Cardiac muscle cell (in vitro differentiated cells and primary cell): ENCODE measurements at places on chromosomes 6 and 20. TPM values are rescaled to one million over a fixed set of nuclear protein-coding genes. Genes with fewer than 3 reads are reported as not detected.

DNA sequence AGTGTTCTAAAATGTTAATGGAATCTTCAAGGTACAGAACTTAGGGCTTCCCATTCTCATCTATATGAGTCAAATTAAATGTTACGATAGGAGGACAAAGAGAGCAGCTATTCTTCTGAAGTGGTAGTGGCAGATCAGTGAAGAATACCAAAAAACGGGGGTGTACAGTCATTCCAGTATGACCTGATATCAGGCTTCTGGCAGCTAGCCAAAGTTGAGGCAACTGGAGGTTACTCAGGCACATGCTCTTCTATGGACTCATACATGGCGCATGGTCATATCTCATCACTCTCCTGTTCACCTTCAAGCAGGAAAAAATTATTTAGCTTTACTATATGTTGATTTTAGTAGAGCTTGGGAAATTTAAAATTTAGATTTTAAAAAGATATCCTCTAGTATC lies 1608.8 kb downstream of the GRIK2 start:
- H3K27ac ChIP-seq, result no peak overlapping the region
- peaks cover 3% of the 10 kb centered on the region for H3K4me1 ChIP-seq
- H3K27me3 ChIP-seq, result no peaks in the 10 kb centered on the region

DNA sequence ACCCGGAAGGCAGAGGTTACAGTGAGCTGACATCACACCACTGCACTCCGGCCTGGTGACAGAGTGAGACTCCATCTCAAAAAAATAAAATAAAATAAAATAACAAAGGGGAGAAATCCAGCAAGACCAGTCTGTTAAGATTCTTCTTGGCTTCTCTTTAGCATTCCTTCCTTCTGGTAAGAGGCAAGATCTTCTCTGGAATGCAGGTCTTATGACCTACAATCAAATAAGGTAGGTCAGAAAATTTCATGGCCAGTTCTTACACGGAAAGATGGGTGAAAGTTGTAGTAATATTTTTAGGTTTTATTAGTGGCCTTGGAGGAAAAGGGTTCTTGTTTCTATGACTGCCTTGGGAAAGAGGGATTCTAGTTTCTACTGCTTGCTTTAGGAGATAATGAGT lies 180.9 kb downstream of the FUT9 start:
- H3K4me3 ChIP-seq, result no peak overlapping the region
- no peaks in the 10 kb centered on the region for H3K36me3 ChIP-seq
- no peaks in the 10 kb centered on the region for H3K4me1 ChIP-seq
- H3K27me3 ChIP-seq, result no peaks in the 10 kb centered on the region
- DNase-seq, result no peak

DNA sequence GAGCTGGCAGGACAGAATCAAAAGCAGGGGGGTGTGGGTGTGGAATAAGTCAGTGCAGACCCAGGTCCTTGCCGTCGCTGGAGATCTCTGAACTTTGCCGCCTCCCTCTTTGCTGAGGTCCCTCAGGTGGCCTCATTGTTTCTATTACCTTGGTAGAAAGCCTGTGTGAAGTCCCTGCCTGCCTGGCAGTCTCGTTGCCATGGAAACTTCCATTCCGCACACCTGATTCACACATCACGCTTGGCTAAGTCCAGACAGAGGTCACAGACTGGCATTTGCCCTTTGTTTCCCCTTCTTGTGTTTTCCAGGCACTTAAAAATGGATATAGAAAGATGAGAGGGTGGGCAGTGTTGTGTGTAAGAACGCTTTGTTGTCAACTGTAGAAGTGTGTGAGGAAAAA lies 260.6 kb downstream of the PRL start:
- no peaks in the 10 kb centered on the region for H3K27me3 ChIP-seq
- peaks cover 16% of the 10 kb centered on the region for H3K4me1 ChIP-seq
- peak; percentile 37 for DNase-seq
- H3K36me3 ChIP-seq, result no peaks in the 10 kb centered on the region

- H3K27ac ChIP-seq, result no peak overlapping the region
- peaks cover 12% of the 10 kb centered on the region for H3K4me1 ChIP-seq
- no peaks in the 10 kb centered on the region for H3K36me3 ChIP-seq
- H3K27me3 ChIP-seq, result no peaks in the 10 kb centered on the region
- H3K4me3 ChIP-seq, result no peak overlapping the region
Measured at GRCh38 chr6:3280866-3281465, 22.2 kb downstream of the PSMG4 start.

GRCh38 chr6:155964544-155964943 lies 508.9 kb upstream of the NOX3 start:
- H3K4me1 ChIP-seq, result no peaks in the 10 kb centered on the region
- no peak overlapping the region for H3K4me3 ChIP-seq
- H3K27ac ChIP-seq, result no peak overlapping the region
- no peaks in the 10 kb centered on the region for H3K36me3 ChIP-seq
- no peaks in the 10 kb centered on the region for H3K27me3 ChIP-seq

- DNase-seq, result no peak
- H3K36me3 ChIP-seq, result no peaks in the 10 kb centered on the region
- H3K27ac ChIP-seq, result no peak overlapping the region
- H3K4me3 ChIP-seq, result no peak overlapping the region
- H3K27me3 ChIP-seq, result peaks cover 11% of the 10 kb centered on the region
- no peaks in the 10 kb centered on the region for H3K4me1 ChIP-seq
Measured at GRCh38 chr6:25872814-25873213, 1.2 kb downstream of the SLC17A3 start.

DNA sequence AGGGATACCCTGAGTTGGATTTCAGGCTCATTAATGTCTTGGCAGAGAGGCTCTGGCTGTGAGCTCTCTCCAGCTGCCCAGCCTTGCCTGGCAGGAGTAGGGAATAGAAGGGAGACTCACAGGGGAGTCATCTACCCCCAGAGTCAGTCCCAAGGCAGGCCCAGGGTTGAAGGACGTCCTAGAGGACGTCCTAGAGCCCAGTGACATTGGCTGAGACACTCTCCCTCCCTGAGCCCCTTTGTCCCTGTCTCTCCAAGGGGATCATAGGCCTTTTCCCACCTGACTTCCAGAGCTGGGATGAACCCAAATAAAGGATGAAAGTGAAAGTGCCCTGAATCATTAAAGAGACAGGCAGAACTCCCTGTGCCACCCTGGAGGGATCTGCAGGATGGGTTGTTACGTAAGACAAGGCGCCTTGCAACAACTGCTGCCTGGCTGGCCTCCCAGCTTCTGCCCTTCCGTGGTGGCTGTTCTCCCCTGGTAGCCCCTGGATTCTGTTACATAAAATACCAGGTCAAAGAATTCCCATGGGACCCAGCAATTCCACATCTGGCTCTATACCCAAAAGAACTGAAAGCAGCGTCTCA lies 53.6 kb upstream of the SIRPA start:
- H3K36me3 ChIP-seq, result no peaks in the 10 kb centered on the region
- DNase-seq, result peak; percentile 53
- H3K4me3 ChIP-seq, result no peak overlapping the region

DNA sequence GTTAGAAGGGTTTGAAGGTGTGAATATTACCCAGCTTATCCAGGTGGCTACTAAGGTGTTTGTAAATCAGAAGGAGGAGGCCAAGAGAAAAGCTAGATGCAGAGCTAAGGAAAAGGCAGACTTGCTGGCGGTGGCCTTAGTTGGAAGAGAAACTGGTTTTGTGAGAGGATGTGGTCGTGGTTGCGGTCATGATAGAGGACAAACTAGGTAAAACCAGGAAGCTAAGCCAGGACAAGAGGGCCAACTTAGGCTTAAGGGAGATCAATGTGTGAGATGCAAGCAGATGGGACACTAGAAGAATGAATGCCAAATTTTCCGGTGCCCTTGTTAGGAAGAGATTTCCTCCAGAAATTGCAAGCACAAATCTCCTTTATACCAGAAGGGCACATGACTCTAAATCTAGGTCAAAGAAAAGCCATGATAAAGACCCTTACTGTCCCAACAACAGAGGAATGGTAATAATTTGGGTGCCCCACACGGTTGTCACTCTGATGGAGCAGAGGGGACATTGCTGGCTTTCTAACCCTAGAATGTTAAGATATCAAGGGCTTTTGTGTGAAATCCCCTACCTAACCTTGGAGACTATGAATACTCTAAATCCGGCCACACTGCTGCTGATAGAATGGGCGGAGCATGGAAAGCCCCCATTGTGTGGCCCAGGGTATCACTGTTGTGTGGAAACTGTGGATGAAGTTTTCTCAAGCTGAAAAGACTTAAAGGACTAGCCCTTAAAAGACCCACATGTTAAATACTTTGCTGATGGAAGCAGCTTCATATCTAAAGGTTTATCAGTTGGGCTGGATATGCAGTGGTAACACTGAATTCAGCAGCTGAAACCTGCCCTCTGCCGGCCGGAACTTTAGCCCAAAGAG lies 7.8 kb downstream of the IL22RA2 start:
- H3K27ac ChIP-seq, result no peak overlapping the region
- peak; percentile 11 for DNase-seq
- H3K36me3 ChIP-seq, result no peaks in the 10 kb centered on the region
- no peaks in the 10 kb centered on the region for H3K27me3 ChIP-seq
- H3K4me1 ChIP-seq, result no peaks in the 10 kb centered on the region
- no peak overlapping the region for H3K4me3 ChIP-seq

DNA sequence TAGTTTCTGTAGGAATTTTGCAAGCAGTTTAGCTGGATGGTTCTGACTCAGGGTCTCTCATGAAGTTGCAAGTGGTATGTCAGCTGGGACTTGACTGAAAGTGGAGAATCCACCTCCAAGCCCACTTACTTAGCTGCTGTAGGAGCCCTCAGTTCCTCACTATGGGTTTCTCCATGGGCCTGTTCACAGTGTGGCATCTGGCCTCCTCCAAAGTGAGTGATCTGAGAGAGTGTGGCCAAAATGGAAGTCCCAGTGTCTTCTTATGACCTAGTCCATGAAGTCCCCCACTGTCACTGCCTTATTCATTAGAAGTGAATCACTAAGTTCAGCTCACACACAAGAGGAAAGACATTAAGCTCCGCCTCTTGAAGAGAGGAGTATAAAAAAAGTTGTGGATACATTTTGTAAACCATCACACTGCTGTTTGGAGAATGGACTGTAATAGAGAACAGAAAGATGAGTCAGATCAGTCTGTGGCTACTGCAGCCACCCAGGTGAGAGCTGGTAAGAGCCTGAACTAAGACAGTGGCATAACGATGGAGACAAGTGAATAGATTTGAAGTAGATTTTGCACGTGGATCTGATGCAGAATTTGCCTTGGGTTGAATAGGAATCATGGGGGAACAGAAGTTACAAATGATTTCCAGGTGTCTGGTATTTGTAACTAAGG lies 4.9 kb upstream of the NELFCD start:
- DNase-seq, result no peak
- no peak overlapping the region for H3K4me3 ChIP-seq
- no peaks in the 10 kb centered on the region for H3K4me1 ChIP-seq
- H3K36me3 ChIP-seq, result no peaks in the 10 kb centered on the region

DNA sequence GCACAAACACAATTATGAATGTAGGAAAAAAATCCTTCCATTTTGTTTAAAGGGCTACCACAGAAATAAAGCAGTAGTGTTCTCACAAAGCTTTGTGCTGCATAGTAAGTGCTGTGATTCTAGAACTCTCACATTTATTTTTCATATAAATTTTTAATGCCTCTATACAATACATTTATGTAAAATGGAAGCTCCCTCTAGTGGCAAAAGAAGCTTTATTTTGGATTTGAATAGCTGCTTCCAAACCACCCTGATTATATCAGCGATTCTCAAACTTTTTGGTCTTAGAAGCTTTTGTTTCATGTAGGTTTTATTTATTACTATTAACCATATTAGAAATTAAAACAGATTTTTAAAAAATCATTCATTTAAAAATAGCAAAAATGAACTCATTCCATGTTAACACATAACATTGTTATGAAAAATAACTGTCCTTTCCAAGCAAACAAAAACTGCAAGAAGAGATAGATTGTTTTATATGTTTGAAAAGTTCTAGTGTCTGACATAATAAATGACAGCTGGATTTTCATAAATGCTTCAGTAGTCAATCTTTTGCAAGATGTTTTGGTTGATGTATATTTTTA lies 38.4 kb downstream of the HS3ST5 start:
- no peaks in the 10 kb centered on the region for H3K27me3 ChIP-seq
- no peak overlapping the region for H3K27ac ChIP-seq
- H3K4me3 ChIP-seq, result no peak overlapping the region
- DNase-seq, result peak; percentile 29
- H3K36me3 ChIP-seq, result no peaks in the 10 kb centered on the region

DNA sequence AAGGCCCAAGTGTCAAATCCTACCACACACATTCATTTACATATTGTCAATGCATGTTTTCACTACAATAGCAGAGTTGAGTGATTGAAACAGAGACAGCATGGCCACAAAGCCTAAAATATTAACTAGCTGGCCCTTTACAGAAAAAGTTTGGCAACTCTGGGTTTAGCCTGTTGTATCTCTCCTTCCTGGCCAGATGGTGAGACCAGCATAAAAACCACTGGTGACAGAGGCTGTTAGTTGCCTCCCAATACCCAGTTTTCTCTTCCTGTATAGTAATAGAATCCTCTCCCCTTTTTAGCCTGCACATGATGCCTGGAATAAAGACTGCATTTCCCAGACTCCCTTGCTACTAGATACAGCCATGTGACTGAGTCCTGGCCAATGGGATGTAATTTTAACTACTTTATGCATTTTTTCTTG lies 100.0 kb upstream of the TAB2 start:
- no peak overlapping the region for H3K27ac ChIP-seq
- H3K36me3 ChIP-seq, result no peaks in the 10 kb centered on the region
- no peak overlapping the region for H3K4me3 ChIP-seq
- no peaks in the 10 kb centered on the region for H3K27me3 ChIP-seq

DNA sequence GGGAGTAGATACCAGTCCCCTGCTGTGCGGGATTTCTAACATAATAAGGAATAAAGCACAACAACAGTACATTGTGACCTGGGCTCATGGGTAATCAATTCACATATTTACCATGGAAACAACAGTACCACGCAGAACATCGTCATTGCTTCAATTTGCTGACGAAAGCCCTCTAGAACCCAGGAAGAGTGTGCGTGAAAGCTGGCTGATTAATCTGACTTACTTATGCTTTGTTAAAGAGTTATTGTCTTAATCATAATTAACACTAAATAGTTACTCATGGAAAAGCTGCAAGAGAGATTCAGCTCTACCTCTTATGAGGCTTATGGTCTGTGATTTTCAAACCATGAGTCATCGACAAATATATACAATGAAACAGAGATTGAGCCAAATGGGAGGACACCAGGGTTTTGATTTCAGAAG lies 644.3 kb upstream of the AGPAT4 start:
- no peak for DNase-seq
- no peaks in the 10 kb centered on the region for H3K4me1 ChIP-seq
- H3K27ac ChIP-seq, result no peak overlapping the region
- no peak overlapping the region for H3K4me3 ChIP-seq

GRCh38 chr20:29741594-29741893 lies 1515.9 kb upstream of the DEFB115 start:
- no peaks in the 10 kb centered on the region for H3K36me3 ChIP-seq
- H3K4me3 ChIP-seq, result no peak overlapping the region
- no peak overlapping the region for H3K27ac ChIP-seq
- H3K27me3 ChIP-seq, result no peaks in the 10 kb centered on the region

GRCh38 chr6:102402635-102403329 lies 1009.3 kb downstream of the GRIK2 start:
- no peak overlapping the region for H3K27ac ChIP-seq
- H3K4me1 ChIP-seq, result no peaks in the 10 kb centered on the region
- DNase-seq, result no peak
- no peaks in the 10 kb centered on the region for H3K27me3 ChIP-seq

- DNase-seq, result no peak
- no peaks in the 10 kb centered on the region for H3K4me1 ChIP-seq
- H3K36me3 ChIP-seq, result no peaks in the 10 kb centered on the region
- no peak overlapping the region for H3K4me3 ChIP-seq
- H3K27ac ChIP-seq, result no peak overlapping the region
- no peaks in the 10 kb centered on the region for H3K27me3 ChIP-seq
Measured at GRCh38 chr20:63612276-63612931, 14.5 kb downstream of the GMEB2 start.

NR2E1 gene
- total RNA-seq, result not detected in 2 replicates

CST7 gene
- total RNA-seq, result not detected in 2 replicates

COL20A1 gene
- total RNA-seq, result 0.85 TPM in 1 of 2 replicates, not detected in the other

DEF6 gene
- total RNA-seq, result 3.0 and 9.2 TPM in 2 replicates

PTCHD4 gene
- 2.8 and 3.2 TPM in 2 replicates for total RNA-seq

LST1 gene
- total RNA-seq, result 1.7 TPM in 1 of 2 replicates, not detected in the other

LTA gene
- total RNA-seq, result not detected in 2 replicates

ANGPT4 gene
- total RNA-seq, result 0.21 and 0.80 TPM in 2 replicates

MACROD2 gene
- 6.1 and 14.4 TPM in 2 replicates for total RNA-seq

LTB gene
- 0.70 TPM in 1 of 2 replicates, not detected in the other for total RNA-seq
